Fibroblast of skin of right biceps (primary cell): ENCODE measurements at places on chromosomes 2 and 18.

DNA sequence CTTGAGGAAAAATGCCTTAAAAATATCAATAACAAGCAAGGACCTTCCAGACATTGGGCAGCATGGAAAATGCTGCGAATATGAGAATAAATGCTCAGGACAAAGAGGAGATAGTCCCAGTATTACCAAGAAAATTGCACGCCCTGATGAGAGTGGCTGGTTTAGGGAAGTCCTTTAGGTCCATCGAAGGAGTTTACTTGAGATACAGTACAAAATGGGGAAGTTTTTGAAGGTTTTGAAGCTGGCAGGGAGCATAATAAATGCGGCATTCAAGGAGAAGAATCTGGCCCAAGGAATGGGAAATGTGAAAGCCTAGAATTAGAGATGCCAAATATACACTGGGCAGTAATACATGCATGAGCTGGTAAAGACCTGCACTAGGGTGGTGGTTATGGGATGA, 90.2 kb upstream of the SPATS2L start:
- DNase-seq = no peak

GRCh38 chr2:169716938-169717690, 16.5 kb upstream of the KLHL23 start:
- no peak for DNase-seq

DNA sequence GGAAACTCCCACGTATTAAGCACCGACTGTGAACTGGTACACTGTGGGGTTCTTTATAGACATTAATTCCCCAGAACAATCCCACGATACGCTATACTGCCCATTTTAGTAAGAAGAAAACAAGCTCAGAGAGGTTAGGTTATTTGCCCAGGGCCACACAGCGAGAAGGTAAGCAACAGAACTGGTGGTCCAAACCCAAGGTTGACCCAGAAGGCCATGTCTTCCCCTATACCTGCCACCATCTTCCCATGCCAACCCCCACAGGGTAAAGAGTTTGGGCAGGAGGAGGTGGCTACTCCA, 69.9 kb downstream of the MARCO start:
- no peak for DNase-seq

DNA sequence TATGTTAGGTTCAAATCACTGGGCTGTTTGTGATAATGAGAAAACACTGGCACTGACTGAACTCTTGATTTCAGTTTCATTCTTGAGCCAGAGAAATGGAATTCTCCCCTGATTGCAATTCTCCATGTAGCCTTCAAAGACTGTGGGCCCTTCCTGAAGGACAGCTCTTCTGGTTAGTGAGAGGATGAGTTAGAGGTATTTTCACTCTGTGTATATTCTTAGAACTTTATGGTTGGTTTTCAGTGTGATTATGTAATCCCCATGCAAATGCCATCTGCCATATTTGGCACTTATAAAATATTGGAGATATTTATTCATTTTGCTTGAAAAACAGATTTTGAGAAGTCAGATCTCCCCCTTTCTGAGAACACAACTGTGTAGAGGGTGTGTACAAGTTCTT, 323.7 kb downstream of the SLC4A3 start:
- no peak for DNase-seq

DNA sequence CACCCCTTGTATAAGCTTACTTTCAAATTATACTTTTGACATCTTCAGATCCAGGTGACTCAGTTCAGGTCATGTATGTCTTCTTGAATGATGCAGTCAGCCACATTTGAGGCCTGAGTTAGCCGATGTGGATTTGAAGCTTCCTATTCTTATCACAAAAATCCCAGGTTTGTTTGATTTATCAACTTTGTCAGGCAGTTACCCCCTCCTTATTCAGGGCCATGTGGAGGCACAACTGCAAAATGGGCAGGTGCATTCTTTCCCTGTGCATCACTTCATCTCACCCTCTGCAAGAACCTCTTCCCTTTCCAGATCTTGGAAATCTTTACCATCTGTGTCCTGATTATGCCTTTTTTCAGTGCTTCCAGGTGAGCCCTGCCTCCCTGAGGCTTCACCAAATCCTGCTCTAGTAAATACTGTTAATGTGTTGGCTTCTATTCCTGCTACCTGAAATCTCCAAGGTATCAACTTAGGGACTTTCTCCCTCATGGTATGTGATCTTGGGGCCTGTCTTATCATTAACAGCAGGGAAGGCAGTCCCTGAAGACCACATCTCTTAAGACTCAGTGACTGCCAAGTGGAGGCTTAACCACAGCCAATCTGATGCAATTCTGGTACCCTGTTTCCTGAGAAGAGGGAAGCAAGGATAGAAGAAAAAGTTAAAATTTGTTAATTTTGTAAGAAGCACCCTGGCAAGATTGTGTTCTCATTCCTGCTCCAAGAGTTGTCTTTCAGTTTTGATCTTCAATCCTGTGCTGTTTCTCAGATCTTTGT, 9.4 kb upstream of the ARHGAP28 start:
- DNase-seq = peak; percentile 50

GRCh38 chr18:57950542-57950941, 93.5 kb upstream of the NEDD4L start:
- peak; percentile 43 for DNase-seq

GRCh38 chr2:193523662-193524061, 1328.9 kb upstream of the TMEFF2 start:
- peak; percentile 14 for DNase-seq

- DNase-seq = no peak
These were observed 100.0 kb downstream of the WDSUB1 start for GRCh38 chr2:159186462-159186861.

DNA sequence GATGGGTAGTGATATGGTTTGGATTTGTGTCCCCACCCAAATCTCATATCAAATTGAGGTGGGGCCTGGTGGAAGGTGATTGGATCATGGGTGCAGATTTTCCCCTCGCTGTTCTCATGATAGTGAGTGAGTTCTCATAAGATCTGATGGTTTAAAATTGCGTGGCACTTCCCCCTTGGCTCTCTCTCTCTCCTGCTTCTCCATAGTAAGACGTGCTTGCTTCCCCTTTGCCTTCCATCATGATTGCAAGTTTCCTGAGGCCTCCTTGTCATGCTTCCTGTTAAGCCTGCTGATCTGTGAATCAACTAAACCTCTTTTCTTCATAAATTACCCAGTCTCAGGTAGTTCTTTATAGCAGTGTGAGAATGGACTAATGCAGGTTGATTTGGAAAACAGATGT, 223.2 kb upstream of the APCDD1 start:
- no peak for DNase-seq

DNA sequence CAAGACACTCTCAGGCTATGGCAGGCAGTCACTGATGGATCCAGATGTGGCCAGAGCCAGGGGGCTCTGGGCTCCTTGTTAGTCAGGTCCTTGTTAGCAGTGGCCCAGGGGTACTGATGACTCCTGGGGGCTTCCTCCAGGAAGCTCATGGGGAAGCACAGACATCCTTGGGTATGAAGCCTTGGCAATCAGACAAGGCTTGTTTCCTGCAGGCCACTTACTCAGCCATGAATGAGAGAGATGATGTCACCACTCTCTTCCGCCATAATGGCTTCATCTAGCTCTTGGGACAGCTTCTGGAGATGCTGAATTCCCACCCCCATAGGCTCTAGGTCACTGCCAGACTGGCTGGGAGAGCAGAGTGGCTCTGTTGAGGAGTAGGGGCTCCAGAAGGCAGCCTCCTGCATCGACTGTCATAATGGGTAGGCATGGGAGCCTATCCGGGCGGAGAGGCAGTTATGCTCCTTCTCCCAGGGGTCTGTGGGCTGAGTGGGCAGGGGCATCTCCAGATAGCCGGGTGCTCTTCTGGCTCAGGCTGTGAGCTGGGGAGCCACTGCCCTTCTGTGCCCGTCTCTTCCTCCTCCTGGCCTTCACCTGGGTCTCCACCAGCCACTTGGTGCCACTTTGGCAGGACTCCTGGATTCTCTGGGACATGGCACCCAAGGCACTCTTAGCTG, 40.2 kb upstream of the BMPR2 start:
- DNase-seq = peak; percentile 66

DNA sequence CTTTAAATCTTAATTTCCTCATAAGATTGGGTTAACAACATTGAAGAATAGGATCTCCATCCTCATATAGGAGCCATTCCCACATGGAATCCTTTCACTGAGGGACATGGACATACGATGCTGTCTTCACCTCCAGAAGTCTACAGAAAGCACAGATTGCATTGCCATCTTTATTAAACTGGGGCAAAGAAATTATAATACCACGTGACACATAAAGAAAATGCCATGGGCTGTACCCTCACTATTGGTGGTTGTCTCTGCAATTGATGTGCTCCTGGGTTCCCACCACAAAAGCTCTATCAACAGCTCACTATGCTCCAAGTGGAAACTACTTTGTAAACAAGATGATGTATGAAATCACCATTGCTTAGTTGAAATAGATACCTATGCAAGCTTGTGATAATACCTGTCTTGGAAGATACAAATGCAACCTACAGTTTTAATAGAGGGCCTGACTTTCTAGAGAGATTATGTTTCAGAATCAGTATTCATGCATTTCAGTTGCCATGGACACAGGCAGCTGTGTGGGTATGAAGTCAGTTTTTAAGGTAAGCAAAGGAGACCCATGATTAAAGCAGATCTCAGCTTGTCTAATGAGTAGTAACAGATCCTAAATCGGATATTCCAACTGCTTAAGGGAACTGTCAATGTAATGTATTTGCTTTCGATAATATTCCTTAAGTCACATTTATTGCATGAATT, 337.0 kb downstream of the RAD51AP2 start:
- DNase-seq = no peak

DNA sequence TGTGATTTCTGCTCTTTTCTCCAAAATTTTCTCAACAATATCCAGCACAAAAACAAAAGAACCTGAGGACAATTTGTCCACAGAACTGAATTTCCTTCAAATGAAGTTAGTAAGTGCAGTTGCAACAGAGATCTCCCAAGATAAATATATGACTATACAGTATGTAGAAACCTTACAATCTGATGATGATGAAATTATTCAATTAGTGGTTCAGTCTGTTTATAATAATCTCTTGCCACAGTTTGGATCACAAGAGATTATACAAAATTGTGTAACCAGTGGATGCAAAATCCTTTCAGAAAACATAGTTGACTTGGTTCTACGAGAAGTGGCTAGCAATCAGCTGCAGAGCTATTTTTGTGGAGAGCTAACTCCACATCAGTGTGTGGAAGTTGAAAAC, 68.7 kb downstream of the FSIP2 start:
- DNase-seq = no peak

GRCh38 chr2:68936889-68937288, 15.8 kb downstream of the GKN2 start:
- peak; percentile 11 for DNase-seq

DNA sequence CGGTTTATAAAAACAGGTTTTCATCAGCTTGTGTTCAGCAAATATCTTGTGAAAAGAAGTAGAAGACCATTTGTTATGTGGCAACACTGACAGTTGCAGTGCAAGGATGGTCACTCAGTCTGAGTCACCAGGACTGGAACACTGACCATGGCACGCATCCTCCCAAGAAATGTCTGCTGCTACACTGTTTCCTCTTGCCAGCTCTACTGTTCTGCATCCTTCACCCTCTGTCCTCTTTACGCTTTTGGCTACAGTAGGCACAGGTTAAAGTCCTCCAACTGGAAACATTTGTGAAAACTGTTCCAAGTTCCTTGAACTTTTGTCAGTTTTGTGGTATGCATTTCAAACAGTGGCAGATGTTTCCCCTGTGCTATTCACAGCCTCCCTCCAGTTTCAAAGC, 39.4 kb downstream of the OSR1 start:
- DNase-seq = no peak

GRCh38 chr2:238422285-238422684, 4.4 kb upstream of the ASB1 start:
- no peak for DNase-seq

GRCh38 chr18:68041327-68041726, 524.8 kb upstream of the DSEL start:
- peak; percentile 56 for DNase-seq

- no peak for DNase-seq
These were observed 46.7 kb upstream of the B3GNT7 start for GRCh38 chr2:231348704-231349373.

GRCh38 chr2:51613-52012, 5.3 kb upstream of the FAM110C start:
- DNase-seq = no peak

DNA sequence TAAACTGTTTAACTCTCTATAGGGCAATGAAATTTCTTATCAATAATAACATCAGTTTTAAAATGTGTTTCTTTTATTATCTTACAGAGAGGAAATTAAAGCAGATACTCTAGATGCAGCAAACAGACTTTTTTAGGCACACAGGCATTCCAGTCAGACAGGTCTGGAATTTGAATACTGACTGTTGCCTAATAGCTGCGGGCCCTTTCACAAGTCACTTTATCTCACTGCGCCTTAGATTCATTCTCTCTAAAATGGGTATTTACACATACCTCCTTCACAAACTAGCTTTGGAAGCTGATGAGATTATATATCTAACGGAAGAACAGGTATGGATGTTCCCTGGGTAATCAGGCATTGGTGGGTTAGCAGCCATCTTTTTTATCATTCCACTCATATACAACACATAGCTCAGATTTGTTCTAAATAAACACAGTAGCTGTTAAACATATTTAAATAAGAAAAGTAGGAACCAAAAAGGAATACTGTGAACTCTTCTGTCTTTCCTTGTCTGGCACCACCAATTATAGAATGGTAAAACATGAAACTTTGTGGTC, 104.2 kb downstream of the LRP2 start:
- no peak for DNase-seq

GRCh38 chr18:13216711-13217465, 1.7 kb upstream of the LDLRAD4 start:
- peak; percentile 22 for DNase-seq

DNA sequence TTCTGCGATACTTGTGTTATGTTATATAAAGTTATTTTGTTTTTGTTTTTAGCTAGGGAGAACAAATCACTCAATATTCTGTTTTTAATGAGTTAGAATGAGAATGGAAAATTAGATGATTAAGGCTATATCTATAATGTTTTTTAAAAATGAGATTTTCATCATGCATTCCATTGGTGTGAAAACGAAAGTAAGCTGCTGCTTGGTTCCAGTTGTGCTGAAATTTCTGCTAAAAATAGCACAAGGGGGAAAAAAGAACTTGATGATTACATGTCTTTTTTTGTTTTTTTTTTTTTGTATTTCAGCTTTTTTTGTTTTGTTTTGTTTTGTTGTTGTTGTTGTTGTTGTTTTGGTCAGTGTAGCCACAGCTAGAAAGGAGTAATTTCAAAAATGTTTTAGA, 242.6 kb upstream of the KCNJ3 start:
- DNase-seq = peak; percentile 12

DNA sequence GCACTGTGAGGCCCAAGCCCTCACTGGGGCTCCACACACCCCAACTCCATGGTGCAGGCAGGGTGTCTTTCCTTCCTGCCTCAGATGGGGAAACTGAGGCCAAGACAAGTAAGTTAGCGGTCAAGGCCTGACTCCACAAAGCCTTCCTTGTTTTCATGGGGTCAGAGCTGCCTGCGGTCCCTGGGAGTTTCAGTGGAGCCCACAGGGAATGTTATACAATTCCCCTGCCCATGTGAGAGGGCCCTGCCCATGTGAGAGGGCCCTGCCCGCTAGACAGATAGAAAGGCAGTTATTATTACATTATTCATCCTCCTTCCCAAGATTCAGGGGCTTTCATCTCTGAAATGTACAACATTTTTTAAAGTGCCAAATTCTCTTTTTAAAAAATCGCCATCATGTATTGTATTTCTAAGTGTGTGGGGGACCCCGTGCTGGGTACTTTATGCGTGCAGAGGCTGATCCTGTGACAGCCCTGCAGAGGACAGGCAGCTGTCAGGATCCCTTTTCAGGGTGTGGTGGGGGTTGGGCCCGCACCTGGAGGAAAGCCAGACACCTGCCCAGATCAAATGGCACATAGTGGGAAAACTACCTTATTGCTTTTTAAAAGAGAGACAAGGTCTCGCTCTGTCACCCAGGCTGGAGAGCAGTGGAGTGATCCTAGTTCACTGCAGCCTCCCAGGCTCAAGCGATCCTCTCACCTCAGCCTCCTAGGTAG, 23.4 kb downstream of the FBLN7 start:
- DNase-seq = no peak
